ENCODE measurements at places on chromosomes 3 and 15.

DNA sequence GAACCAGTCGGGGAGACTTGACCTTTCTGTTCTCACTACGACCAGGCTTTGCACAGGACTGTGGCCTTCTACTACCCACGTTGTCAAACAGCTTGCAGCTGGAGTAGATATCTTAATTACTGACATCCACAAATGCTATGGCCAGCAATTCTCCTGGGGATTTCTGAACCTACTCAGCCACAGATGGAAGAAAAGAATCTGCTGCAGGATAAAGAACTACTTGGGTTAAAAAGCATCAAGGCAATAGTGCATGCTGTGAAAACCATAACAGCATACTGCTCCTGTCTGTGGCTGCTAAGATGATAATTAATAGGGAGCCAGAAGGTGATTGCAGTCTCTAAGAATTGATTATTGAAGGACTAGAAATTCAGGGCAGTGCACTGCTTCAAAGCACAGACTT lies 859.2 kb upstream of the SEMA6D start:
- DNase-seq, result no peak

DNA sequence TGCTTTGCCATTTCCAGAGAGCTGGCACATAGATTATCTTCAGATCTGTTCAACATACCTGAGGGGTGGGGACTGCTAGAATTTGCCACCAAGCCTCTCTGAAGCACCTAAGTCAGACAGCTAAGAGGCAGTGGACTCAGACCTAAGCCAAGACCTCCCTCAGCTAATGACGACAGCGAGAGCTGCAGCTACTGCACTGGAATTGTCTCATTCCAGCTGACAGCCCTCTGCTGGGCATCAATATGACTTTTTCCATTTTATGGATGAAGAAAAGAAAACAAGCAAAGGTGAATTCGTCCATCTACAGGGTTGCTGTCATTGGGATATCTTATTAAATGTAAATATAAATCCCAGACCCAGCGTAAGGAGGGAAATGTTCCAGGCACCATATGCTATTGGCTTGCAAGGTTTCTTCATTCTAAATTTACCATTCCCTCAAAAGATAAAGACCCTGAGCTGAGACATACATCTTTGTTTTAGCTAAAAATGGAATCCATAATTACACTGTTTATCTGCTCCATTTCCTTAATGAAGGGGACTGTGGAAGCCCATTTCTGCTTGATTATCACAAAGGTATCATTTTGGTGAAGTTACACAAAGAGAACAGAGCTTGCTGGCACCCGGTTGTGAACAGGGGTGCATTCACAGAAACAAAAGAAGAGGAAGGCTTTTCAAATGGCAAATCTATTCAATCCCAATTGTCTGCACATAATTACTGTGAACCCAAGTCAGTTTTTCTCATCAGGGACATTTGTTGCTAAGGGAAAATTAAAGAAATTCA lies 85.5 kb upstream of the LRTM1 start:
- no peak for DNase-seq

- no peak for DNase-seq
Measured at GRCh38 chr3:194688200-194688740, 2.6 kb downstream of the FAM43A start.

DNA sequence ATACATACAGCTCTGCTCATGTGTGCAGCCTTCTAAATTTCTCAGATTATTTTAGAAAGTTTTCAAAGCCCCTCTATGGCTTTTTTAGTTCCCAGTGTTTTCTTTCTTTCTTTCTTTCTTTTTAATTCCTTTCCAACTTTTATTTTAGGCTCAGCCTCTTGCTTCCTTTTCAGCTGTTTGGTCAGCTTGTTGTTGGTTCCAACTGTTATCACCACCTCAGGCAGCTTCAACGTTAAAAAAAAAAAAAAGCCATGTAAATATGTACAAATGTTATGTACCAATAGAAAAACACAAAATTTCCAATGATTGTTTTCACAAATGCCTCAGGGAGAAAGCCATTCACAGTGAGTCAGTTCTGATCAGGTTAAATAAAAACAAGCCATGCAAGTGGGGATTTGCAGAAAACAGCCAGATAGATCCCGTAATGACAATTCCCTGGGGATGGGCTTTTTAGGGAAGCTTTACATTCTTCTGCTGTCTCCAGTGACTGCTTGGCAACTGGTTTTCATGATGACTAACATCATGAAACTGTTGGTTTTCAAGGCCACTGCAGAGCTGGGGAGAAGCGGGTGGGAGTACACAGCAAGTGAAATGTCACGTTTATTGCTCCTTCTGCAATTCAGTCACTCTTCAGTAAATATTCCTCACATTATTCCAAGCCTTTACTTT lies 908.4 kb downstream of the EPHA3 start:
- no peak for DNase-seq

GRCh38 chr3:47804577-47804976 lies 1.6 kb downstream of the DHX30 start:
- no peak for DNase-seq

- DNase-seq, result no peak
Measured at GRCh38 chr15:51907136-51907862, 64.3 kb downstream of the LEO1 start.

- DNase-seq, result no peak
Measured at GRCh38 chr3:39907981-39908380, 98.6 kb downstream of the MYRIP start.

DNA sequence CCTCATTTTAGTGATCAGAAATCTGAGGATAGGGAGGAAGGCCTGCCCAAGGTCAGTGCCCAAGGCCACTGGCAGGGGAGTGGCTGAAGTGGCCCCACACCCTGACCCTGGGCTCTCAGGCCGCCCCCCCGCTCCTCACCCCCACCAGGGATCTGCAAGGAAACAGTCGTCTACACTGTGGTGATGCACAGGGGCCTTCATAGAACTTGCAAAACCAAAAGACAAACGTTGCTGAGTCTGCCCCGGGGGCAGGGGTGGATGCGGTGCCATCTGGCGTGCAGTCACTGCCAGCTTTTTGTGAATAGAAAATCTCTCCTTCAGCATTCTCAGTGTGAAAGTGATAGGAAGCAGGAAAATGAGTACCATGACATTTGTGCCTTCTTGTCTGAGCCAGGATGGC lies 41.3 kb downstream of the WHAMM start:
- no peak for DNase-seq

- no peak for DNase-seq
Measured at GRCh38 chr3:25592510-25592968, 72.2 kb downstream of the TOP2B start.

- no peak for DNase-seq
Measured at GRCh38 chr3:11539677-11540076, 104.0 kb downstream of the VGLL4 start.

DNA sequence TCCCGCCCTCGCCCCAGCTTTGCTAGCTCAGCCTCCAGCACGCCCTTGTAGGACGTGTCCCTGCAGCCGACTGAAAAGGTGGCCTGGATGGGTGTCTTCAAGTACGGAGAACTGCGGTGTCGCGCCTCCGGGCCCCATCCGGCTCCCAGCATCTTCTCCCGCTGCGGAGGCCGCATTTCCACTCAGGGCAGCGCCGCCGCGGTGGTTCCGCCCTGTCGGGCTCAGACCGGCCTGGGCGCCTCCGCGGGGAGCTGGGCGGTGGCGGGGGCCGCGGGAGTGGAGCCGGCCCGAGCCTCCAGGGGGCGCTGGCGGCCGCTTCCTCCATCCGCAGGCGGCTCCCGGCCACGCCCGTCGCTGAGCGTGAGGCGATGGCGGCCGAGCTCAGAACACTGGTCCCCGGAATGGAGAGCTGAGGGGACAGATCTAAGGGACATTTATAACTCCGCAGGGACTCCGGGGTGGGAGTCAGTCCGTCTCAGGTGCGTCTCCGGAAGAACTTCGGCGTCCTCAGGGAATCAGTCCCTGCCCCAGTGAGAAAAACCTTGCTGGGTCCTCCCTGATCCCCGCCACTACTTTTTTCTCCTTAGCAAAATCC lies 13.6 kb upstream of the SMCO1 start:
- peak; percentile 89 for DNase-seq

- DNase-seq, result no peak
Measured at GRCh38 chr3:16496008-16496407, 17.5 kb downstream of the RFTN1 start.

- DNase-seq, result no peak
Measured at GRCh38 chr3:125104639-125105038, 48.8 kb upstream of the HEG1 start.

DNA sequence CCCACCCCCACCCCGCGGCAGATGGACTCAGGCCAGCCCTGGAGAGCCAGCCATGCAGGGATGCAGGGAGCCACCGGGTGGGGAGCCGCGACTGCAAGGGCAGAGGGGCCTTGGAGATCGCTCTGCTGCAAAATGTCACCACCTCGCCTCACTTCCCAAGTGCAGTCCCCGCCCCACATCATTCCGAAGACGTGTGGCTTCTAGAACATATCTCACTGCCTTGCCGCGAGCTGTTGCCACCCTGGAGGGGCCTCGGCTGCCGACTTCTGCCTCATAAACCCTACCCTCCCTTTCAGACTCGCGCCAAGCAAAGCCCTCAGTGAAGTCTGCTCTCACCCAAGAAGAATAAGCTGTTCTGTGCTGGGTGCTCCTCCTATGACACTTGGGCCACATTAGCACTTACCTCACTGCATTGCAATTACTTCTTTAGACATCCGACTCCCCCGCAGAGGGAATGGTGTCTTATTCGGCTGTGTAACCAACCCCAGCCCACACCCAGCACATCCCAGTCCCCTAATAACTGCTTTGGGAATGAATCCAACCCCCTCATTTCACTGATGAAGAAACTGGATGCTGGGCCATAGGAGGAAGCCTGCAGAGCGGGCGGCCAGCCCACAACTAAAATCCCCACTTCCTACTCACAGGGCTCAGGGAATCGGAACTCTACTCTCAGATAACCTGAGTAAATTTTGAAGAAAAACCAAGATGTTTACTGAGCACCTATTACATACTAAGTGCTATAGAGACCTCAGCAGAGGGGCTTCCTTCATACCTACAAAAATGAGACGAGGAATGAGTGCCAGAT lies 8.6 kb downstream of the TLE3 start:
- DNase-seq, result no peak

DNA sequence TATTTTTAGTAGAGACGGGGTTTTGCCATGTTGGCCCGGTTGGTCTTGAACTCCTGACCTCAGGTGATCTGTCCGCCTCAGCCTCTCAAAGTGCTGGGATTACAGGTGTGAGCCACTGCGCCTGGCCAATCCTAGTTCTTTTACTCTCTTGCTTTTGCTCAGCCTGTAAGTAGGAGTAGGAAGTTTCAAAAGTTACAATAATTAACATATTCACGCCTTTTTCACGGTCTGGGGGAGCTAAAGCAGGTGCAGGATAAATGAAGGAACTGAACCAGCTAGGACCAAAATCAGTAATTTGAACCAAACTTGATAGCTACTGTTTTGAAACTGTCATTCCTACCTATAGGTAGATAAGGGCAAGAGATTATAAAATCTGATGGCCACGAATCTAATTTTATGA lies 98.5 kb downstream of the CACNA1D start:
- no peak for DNase-seq

DNA sequence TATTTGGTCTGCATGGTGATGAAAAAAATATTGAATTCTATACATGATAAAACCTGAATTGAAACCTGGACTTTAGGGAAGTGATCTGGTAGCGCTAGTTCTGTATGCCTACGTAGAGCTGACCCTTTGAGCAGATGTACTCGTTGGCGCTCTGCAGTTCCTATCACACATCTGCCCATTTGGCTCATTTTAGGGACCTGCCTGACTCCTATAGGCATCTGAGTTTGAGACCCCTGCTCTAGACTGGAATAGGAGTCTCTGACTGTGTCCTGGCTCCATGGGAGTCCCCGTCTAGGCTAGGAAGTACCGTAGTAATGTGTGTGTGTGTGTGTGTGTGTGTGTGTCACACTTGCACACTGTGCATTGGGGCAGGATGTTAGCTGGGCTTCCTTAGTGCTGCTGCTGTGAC lies 21.2 kb downstream of the STARD5 start:
- no peak for DNase-seq

DNA sequence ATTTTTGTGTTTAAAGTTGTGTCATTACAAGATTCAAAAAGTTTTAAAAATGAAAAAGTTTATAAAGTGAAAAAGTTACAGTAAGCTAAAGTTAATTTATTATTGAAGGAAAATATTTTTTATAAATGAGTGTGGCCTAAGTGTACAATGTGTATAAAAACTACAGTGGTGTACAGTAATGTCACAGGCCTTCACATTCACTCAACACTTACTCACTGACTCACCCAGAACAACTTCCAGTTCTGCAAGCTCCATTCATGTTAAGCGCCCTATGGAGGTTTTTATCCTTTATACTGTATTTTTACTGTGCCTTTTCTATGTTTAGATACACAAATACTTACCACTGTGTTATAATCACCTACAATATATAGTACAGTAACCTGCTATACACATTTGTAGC lies 76.3 kb downstream of the DTWD1 start:
- no peak for DNase-seq

GRCh38 chr3:49498648-49499047 lies 28.6 kb downstream of the DAG1 start:
- no peak for DNase-seq

- no peak for DNase-seq
Measured at GRCh38 chr15:77596821-77597803, 35.6 kb downstream of the LINGO1 start.

- no peak for DNase-seq
Measured at GRCh38 chr15:94584833-94585244, 353.5 kb downstream of the MCTP2 start.

DNA sequence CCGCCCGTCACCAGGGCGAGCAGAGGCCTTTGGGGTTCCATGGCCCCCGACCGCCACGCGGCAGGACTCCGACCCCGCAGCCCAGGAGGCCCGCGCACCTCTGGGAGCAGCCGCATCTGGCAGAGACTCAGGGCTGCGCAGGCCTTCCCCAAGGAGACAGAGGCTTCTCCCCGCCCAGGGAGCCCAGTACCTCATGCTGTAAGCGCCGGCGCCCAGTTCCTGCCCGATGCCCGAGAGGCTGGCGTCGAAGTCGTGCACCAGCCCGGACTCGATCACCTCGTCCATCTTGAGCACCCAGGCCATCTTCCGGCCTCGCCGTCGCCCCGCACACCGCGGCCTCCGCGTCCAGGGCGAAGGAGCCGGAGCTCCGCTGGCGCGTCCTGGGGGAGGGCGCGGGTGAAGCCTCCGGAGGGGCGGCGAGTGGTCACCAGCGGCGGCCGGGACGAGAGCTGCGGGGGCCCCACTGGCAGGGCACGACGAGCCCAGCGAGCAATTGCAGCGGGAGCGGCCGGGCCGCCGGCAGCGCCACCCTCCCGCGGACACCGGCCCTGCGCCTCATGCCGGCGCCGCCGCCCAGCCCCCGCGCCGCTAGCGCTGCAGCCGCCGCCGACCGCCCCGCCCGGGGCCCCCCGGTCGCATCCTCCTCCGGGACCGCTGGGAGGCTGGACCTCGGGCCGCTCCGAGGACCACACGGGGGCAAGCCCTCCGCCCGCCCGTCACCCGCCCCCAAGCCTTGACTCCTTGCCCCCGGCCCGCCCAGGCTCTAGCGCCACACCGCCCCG lies 468 bp downstream of the UBP1 start:
- peak; percentile 58 for DNase-seq

Measured in liver (tissue), 10 donors.